CD4-positive, alpha-beta T cell treated with Interleukin-1 beta for 1 hour (primary cell): ENCODE measurements at places on chromosomes 12 and 14.

GRCh38 chr14:41608681-41609390 lies 2.2 kb downstream of the LRFN5 start:
- DNase-seq, result no peak

DNA sequence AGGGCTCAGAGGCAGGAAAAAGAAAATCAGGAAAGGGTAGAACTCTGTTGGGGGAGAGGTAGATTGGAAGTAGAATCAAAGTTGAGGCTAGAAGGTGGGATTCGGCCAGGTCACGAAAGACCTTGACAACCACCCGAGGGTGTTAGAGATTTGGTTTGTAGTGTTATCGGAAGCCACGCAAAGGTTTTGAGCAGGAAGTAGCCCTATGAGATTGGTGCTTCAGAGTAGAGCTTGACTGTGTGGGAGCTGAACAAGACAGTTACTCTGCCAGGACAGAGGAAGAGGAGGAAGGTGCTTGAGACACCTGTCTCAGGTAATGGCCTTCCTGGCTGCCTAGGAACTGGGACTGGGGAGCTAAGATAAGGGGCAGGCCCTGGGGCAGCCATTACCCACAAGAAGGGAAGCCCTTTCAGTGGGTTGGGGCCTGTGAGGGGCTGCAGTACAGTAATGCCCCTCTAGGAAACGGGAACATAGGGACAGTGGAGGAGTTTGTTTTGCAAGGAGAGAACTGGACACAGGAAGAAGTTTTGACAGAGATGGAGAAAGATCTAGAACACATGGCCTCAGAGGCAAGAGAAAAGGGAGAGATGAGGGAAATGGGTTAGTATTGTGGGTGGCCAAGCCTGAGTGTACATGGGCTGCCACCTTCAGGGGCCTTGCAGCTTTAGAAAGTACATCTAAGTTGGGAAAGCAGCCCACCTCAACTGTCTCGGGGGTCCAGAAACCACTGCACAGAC lies 73.5 kb downstream of the RIN3 start:
- peak; percentile 43 for DNase-seq

GRCh38 chr12:42343721-42344120 lies 17.8 kb downstream of the PPHLN1 start:
- DNase-seq, result no peak

DNA sequence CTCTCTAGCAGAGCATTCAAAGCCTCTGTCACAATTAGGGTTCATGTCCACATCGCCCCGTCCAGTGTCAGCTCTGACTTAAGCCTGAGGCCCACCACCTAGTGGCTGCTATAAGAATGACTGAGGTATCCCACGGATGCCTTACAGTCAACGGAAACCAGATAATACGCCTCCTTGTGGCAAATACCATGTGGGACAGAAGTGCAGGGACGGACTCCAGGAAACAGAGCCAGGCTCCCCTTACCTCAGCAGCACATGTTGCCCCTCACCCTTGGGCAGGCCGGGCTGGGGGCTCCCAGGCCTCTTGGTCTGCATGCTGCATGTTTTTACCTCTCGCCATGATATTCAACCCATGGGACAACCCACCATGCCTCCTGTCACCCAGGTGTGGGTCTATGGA lies 86.3 kb downstream of the VWF start:
- DNase-seq, result peak; percentile 36

GRCh38 chr12:105480162-105480561 lies 149.7 kb downstream of the C12orf75 start:
- no peak for DNase-seq
